Activated CD8-positive, alpha-beta T cell treated with anti-CD3 and anti-CD28 coated beads for 36 hours (primary cell): ENCODE measurements at places on chromosomes 6 and 20. TPM values are rescaled to one million over a fixed set of nuclear protein-coding genes. Genes with fewer than 3 reads are reported as not detected.

MATN4 gene
- 1.2 TPM for total RNA-seq

SCGN gene
- not detected for total RNA-seq

PI16 gene
- total RNA-seq = not detected

HLA-DPA1 gene
- total RNA-seq = 27.9 TPM

BPIFB1 gene
- total RNA-seq = not detected

CLIC5 gene
- 1.1 TPM for total RNA-seq

MYL9 gene
- total RNA-seq = not detected

ADNP gene
- total RNA-seq = 60.0 TPM

DNA sequence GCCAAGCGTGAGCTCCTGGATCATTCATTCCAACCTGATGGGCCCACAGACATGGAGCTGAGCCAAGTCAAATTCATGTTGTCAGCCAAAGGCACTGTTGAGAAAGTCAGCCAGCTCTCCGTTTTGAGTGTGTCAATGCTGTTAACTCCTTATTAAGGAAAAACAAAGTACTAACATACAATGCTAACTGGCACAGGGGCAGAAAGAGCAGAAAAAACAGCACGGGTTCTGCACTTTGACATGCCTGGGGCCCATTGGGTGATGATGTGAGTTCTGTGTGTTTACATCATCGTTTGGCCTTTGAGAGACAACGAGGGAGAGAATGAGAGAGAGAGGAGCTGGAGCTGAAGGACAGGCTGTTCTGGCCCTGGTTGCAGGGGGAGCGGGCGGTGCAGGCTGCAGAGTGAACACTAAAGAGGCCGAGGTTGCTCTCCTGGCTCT lies 85.9 kb downstream of the SMOC2 start:
- no peak for DNase-seq

- DNase-seq = no peak
Measured at GRCh38 chr6:109672175-109672574, 18.8 kb downstream of the AK9 start.

GRCh38 chr20:41125530-41126457 lies 11.5 kb upstream of the PLCG1 start:
- no peak for DNase-seq

GRCh38 chr6:157323966-157324300 lies 614 bp upstream of the TMEM242 start:
- DNase-seq = peak; percentile 38

GRCh38 chr6:82264824-82265223 lies 17.3 kb upstream of the IBTK start:
- no peak for DNase-seq

GRCh38 chr20:46315311-46315710 lies 7.0 kb upstream of the CDH22 start:
- DNase-seq = no peak

DNA sequence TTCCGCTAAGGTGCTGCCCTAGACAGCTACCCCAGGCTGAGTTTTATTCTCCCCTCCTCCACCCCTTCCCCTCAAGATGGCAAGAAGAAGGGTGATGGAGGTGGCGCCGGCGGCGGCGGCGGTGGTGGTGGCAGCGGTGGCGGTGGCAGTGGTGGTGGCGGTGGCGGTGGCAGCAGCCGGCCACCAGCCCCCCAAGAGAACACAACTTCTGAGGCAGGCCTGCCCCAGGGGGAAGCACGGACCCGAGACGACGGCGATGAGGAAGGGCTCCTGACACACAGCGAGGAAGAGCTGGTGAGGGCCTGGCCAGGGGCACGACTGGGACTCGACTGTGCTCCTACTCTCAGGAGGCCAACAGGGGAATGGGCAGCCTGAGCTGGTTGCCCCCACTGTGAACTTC lies 35.1 kb downstream of the EIF2S2 start:
- DNase-seq = no peak

DNA sequence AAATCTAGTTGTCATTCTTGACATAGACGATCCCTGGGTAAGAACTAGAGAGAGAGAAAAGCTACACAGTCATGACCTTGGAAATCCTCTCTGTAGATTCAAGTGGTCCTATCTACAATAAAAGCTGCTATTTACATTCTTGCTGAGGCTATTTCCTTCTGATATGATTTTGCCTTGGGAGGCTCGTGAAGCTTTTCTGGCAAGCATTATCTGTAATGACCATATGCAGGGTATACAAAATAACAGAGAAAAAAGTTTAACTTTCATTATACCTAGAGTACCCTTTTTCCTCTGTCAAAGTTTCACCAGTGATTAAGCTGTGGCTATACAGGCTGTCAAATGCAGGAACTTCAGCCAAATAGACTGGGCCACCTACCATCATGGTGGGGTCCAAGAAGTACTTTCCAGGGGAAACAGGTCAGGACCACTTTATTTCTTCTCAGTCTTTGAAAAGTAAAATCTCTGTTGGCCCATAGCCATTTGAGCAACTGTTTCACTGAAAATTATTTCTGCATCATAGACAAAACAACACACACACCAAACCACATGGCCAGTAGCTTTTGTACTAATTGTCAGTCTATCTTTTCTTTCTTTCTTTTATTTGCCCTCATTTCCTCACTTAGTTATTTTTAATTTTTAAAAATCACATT lies 677.0 kb upstream of the ID4 start:
- DNase-seq = no peak

GRCh38 chr6:79656134-79656533 lies 25.0 kb downstream of the SH3BGRL2 start:
- no peak for DNase-seq

GRCh38 chr6:38117281-38117680 lies 297.8 kb downstream of the ZFAND3 start:
- DNase-seq = no peak

GRCh38 chr20:50303573-50304500 lies 113.2 kb downstream of the CEBPB start:
- no peak for DNase-seq

- DNase-seq = no peak
Measured at GRCh38 chr6:38212579-38212978, 393.1 kb downstream of the ZFAND3 start.

DNA sequence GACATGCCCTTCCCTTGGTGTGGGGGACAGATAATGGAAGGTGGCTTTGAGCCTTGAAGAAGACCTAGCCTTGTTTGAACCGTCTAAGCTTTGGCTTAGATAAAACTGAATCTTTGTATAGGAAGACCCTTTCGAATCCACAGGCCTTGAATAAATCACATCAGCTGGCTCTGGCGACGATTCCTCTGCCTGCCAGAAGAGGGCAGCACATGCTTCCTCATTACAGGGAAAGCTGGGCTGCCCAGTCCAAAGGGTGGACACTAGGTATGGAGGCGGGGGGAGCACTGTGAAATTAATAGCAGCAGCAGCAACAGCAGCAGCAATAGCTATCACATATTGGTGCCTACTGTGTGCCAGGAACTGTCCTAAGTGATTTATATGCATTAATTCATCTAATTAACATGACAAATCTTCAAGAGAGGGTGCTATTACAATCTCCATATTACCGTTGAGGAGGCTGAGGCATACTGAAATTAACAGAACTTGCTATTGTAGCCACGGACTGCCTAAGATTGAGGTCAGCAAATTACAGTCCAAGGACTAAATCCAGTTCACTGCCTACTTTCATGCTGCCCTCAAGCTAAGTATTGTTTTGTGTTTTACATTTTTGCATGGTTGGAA lies 85.1 kb downstream of the CLIC5 start:
- DNase-seq = peak; percentile 69

DNA sequence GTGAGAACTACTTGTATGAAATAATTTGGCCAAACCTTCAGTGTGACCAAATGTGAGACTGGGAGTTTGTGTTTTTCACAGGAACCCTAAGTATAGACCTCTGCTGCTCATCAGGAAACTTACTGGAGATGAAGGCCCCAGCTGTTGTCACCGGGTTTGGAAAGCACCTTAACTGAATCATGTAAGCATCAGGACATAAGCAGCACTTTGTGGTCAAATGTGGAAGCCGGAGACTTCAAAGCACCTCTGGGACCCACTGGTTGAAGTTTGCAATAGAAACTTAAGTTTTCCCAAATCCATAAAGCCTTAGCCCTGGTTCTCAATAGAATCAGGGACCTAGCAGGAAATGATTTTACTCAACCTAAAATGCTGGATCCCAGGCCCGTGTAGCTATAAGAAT lies 14.3 kb downstream of the TTPAL start:
- DNase-seq = peak; percentile 23

DNA sequence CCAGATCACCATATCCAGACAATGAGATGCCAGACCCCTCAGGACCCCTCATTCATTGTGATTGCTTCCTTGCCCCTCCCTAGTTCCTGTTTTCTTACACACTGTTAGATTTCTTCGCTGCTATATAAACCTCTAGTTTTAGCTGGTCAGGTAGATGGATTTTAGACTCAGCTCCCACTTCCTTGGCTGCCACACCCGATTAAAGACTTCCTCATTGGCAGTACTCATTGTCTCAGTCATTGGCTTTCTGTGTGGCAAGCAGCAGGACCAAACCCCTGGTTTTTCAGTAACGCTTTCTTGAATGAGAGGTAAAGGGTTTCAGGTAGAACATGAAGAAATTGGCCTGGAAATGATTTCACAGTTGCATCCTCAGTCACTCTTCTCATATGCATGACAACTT lies 47.9 kb downstream of the QRSL1 start:
- DNase-seq = no peak

DNA sequence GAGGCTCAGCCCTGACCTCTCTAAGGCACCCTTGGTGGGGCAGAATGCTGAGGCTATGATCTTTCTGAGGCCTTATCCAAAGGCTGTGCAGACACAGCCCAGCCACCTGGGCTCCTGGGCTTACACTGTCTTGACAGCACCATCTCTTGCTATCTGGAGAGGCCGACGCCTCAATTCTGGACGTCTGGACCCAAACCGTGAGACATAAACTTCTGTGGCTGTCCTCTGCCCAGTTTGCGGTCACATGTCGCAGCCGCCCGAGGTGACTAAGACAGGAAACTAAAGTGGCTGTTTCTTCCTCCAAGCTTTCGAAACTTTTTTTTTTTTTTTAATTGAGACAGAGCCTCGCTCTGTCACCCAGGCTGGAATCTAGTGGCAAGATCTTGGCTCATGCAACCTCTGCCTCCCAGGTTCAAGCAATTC lies 49.3 kb downstream of the PRR18 start:
- DNase-seq = peak; percentile 70

GRCh38 chr20:46929902-46930301 lies 35.3 kb downstream of the EYA2 start:
- DNase-seq = no peak
